ENCODE measurements at places on chromosomes 5 and 9.

- no peak for DNase-seq
These were observed 3.4 kb upstream of the HMCN2 start for GRCh38 chr9:130262061-130262745.

- DNase-seq, result no peak
These were observed 839.3 kb upstream of the WWC1 start for GRCh38 chr5:167452136-167452535.

DNA sequence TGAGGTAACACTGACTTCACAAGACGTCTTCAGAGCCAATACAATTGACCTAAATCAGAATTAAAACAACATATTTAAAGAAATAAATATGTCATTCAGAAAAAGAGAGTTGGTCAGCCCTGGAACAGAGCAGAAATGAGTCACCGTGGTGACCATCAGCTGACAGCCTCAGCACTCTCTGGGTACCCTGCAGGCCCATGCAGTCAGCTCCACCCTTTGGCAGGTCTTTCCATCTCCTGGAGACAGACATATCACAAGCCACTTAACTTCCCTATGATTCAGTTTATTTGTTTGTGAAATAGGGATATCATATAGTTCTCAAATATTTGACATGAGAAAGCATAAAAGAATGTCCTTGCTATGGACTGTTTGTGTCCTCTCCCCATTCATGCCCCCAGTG lies 151.6 kb upstream of the MEF2C start:
- peak; percentile 31 for DNase-seq

DNA sequence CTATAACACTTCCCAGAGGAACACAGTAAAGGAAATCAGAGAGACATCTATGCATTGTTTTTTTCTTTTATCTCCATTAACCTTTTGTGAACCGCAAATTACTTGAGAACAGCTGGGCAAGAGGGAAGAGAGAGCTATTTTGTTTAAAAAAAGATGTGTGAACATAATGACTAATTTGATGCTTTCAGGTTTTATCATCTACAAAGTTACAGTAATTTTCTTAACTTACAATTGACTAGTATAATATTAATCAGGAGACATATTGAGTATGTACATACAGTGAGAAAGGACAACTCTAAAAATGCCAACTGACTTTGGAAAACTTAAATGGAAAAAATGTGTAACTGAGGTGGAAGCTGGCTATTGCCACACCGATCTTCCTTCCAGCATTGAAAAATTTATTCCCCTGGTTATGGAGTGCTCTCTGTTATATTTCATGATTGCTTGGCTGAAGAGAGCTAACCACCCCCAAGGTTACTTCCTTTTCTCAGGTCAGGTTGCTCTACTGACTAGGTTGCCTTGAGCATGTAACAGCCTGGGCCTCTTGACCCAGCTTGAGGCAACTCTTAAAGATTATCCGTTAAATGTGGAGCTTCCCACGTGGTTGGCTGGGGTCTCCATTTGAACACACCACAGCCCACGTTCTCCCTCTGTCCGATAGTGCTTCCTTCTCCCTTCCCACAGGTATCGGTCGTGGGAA lies 62.6 kb upstream of the C6 start:
- DNase-seq, result no peak

GRCh38 chr9:35948901-35949318 lies 9.0 kb downstream of the OR2S2 start:
- no peak for DNase-seq

GRCh38 chr5:122653087-122654017 lies 121.5 kb upstream of the SNX2 start:
- DNase-seq, result no peak

GRCh38 chr5:1855596-1855995 lies 27.1 kb downstream of the IRX4 start:
- no peak for DNase-seq

DNA sequence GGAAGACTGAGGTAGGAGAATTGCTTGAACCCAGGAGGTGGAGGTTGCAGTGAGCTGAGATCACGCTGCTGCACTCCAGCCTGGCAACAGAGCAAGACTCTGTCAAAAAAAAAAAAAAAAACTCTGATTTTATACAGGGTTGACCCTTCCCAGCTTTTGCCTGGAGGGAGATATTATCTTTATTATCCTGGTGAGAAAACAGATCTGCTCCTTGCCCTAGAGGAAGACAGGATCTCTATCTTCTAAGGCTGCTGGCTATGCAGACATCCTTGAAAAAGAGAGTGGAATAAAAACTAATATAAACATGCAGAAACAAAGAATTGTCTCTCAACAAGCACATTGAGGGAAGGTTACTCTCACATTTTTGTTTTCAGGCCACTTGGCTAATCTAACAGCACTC lies 1503.4 kb upstream of the WWC1 start:
- DNase-seq, result no peak

DNA sequence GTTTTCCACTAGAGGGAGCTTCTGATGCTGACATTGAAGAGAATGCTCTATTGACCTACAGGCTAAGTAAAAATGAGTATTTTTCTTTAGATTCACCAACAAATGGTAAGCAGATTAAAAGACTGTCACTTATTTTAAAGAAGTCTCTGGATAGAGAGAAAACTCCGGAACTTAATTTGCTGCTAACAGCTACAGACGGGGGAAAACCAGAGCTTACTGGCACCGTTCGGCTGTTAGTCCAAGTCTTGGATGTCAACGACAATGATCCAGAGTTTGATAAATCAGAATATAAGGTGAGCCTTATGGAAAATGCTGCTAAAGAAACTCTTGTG lies 764 bp downstream of the PCDHA11 start:
- DNase-seq, result peak; percentile 14

DNA sequence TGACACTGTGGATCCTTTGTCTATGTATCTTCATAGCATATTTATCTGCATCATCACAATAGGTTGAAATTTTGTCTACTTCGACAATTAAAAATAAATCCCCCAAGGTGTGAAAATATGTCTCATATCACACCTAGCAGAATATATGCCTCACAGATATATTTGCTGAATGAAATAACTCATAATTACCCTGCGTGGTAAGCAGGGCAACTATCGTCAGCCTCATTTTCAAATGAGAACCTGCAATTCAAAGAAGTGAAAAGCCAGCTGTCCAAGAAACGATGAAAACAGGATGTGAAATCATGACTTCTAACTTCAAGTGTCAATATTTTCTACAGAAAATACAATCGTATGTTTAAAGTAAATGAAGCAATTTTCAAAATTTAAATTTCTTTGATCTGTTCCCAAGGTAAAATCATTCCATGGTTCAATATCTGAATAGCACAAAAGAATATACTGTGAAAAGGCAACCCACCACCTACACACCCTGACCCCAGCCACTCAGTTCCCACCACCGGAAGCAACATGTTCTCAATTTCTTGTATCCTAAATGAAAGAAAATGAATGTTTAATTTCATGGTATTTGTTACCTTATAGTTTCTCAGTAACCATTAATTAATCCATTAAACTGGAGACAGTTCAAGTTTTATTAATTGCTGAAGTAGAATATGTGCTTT lies 57.1 kb downstream of the TBCA start:
- DNase-seq, result no peak

DNA sequence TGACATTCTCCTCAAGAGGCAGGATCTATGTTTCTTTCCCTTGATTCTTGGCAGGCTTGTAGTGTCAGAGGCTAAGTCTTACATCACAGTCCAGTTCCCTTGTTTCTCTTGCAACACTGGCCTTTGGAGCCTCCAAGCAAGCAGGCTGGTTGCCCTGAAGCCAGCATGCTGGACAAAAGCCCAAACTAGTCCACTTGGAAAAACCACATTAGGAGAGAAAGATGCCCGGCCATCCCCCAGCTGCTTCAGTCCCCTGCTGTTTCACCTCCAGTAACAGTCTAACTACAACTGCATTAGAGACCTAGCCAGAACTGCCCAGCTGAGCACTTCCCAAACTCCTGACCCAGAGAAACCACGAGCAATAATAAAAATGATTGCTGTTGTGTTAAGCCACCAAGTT lies 87.6 kb downstream of the ADAMTS6 start:
- peak; percentile 68 for DNase-seq

- DNase-seq, result no peak
These were observed 316.4 kb downstream of the ARHGAP26 start for GRCh38 chr5:143086546-143086907.

DNA sequence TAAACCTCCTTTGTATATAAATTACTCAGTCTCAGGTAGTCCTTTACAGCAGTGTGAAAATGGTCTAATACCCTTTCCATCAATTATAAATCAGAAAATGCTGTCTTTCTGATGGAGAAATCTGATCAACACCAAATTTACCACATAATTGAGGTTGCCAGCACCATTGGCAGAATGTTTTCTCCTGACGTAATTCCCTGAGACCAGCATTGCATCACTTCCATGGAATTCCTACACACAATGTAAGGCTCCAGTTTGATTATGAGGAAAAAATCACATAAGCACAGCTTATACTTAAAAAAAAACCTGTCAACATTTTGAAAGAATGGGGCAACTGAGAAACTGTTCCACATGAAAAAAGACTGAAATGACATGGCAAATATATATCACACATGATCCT lies 618.7 kb upstream of the CDH6 start:
- DNase-seq, result no peak

GRCh38 chr9:15416880-15417279 lies 5.8 kb upstream of the SNAPC3 start:
- peak; percentile 47 for DNase-seq

GRCh38 chr5:103216137-103216536 lies 42.4 kb upstream of the MACIR start:
- DNase-seq, result no peak

- no peak for DNase-seq
These were observed 29.8 kb upstream of the ZFR start for GRCh38 chr5:32474209-32474854.

DNA sequence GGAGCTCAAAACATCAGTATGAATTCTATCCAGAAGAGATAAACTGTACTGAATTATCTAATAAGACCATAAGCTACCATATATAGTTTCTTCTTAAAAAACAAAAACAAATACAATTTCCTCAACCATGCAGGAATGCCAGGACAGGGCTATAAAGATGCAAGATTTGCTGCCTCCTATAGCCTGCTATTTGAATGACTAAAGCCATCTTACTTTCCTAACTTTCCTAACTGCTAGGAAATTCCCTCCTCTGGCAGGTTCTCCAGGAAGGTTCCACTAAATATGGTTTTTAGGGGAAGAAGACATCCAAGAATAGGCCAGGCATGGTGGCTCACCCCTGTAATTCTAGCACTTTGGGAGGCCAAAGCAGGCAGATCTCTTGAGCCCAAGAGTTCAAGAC lies 15.1 kb downstream of the KIF27 start:
- no peak for DNase-seq

DNA sequence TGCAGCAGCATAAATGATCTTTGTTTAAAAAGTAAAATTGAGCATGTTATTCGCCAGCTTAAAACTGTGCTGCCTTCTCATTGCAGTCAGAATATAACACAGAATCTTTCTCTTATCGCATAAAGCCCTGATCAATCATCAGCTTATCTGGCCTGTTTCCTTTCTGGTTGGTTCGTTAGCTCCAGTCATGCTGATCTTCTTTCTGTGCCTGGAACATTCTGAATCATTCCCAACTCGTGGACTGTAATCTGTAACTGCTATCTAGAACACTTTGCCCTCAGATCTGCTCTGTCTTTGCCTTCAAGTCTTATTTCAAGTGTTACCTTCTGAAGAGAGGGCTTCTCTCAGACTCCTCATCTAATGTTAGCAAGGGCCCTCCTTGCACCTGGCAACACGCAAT lies 11.9 kb upstream of the FER start:
- no peak for DNase-seq

- peak; percentile 81 for DNase-seq
These were observed 574.7 kb upstream of the MEF2C start for GRCh38 chr5:89457411-89458331.

DNA sequence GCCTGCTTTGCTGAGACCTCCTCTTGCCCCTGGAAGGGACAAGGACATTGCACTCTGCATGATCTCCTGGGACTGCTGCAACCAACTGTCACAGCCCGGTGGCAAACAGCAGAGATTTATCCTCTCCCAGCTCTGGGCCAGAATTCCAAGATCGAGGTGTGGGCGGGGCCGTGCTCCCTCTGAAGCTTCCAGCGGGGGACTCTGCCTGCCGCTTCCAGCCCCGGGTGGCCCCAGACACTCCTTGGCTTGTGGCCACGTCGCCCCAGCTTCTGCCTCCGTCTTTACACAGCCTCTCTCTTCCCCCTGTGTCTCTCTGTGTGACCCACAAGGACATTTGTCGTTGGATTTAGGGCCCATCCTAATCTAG lies 67.1 kb downstream of the COL5A1 start:
- DNase-seq, result no peak

DNA sequence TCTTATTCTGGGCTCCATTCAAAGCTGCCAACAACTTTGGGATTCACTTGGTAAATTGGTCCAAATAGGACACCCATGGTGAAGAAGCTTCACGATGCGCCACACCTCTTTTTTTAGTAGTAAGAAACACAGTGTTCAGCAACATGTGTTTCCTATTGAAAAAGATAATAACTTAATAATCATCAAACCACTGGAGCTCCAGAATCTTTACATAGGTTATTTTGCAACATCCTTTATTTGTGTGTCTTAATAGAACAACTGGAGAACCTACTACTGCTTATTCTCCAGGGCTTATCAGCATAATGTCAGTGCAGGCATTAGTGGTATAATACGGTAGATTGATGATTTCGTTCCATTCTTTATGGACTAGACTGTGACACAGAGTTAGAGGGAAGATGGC lies 63.3 kb upstream of the DAPK1 start:
- DNase-seq, result no peak

DNA sequence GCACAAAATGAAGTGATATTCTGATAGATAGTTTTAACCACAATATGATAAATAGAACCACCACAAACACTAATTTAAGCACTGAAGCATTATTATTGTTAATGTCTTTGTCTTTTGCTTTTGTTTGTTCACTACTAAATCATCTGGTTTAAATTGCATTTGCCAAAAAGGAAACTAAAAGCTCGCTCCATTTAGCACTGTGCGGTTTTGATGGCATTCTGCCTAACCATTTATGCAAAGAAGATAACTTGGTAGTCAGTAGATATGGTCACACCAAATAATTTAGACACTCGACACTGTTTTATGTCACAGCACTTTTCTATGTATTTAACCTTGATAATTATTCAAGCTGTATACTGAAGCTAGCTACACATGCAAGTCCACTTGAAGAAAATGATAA lies 849.8 kb upstream of the CDH6 start:
- DNase-seq, result no peak

DNA sequence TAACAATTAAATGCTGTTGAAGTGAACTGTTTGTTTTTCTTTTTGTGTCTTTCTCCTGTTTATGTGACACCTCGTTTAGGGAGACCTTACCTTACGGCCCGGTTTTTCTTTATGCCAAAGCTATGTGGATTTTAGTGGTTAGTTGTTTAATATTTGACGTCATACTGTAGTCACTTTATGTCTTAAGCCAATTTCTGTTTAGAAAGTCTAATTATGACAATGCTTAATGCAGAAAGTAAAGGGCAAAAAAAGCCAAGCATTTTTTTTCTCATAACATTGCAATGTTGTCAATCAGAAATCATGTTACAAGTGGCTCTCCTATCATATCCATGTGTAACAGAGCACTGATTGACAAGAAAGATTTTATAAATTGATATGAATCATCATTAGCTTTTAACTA lies 442.5 kb upstream of the ARRDC3 start:
- no peak for DNase-seq

- DNase-seq, result no peak
These were observed at the start of gene RGS14 for GRCh38 chr5:177357459-177358351. Gene RGS14 (plus strand): TSS chr5:177357924. CDS start chr5:177358025, 101 bp downstream.

- DNase-seq, result no peak
These were observed 82.6 kb downstream of the GPR21 start for GRCh38 chr9:123116036-123116435.
